Dermis lymphatic vessel endothelial cell (primary cell): ENCODE measurements at places on chromosomes 1 and 21. TPM values are rescaled to one million over a fixed set of nuclear protein-coding genes. Genes with fewer than 3 reads are reported as not detected.

OR2M3 gene
- not detected in 2 replicates for total RNA-seq

MAP3K21 gene
- total RNA-seq = 0.43 and 0.54 TPM in 2 replicates

RNU5D-1 gene
- total RNA-seq = not detected in 2 replicates

CYP2J2 gene
- total RNA-seq = 0.11 and 0.34 TPM in 2 replicates

FCRL1 gene
- not detected in 2 replicates for total RNA-seq

SF3B4 gene
- 8.9 and 10.4 TPM in 2 replicates for total RNA-seq

FMO3 gene
- total RNA-seq = 0.09 and 0.11 TPM in 2 replicates

RASAL2 gene
- total RNA-seq = 12.1 and 17.4 TPM in 2 replicates

MPL gene
- 0.09 and 0.11 TPM in 2 replicates for total RNA-seq

DNTTIP2 gene
- total RNA-seq = 16.1 and 23.2 TPM in 2 replicates

TSNAX gene
- 32.1 and 38.3 TPM in 2 replicates for total RNA-seq

RLF gene
- 21.7 and 26.2 TPM in 2 replicates for total RNA-seq

NBPF4 gene
- total RNA-seq = not detected in 2 replicates

REG4 gene
- not detected in 2 replicates for total RNA-seq

TP73 gene
- total RNA-seq = not detected in 2 replicates

PLA2G5 gene
- total RNA-seq = not detected in 2 replicates

LCE2A gene
- total RNA-seq = not detected in 2 replicates

TPTE gene
- total RNA-seq = not detected in 2 replicates

HAO2 gene
- not detected in 2 replicates for total RNA-seq

NBPF26 gene
- 3.3 and 7.0 TPM in 2 replicates for total RNA-seq

MATN1 gene
- 0.09 TPM in 1 of 2 replicates, not detected in the other for total RNA-seq

PDPN gene
- total RNA-seq = 48.9 and 62.9 TPM in 2 replicates
